Upper lobe of left lung (tissue), 6 donors: ENCODE measurements at places on chromosomes 5 and 9.

- DNase-seq = peak; percentile 68
These were observed 1.0 kb upstream of the DAB2IP start for GRCh38 chr9:121650217-121651007.

DNA sequence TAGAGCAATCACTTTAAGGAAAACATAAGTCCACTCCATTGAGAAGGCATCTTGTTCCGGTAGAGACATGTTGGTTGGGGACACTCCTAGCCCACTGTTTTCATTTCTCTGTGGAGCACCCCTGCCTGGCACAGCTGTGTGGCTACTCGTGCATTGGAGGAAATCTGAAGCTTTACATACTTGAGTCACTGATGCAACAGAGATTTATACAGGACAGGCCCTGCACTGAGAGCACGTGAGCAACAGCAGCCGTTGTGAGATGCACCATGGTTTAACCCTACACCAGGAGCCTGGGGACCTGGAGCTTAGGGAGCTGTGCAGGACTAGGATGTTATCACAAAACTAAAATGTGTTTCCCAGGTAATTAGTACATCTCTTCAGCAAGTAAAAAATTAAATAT is 230.7 kb upstream of the IRX1 start:
- DNase-seq = no peak

DNA sequence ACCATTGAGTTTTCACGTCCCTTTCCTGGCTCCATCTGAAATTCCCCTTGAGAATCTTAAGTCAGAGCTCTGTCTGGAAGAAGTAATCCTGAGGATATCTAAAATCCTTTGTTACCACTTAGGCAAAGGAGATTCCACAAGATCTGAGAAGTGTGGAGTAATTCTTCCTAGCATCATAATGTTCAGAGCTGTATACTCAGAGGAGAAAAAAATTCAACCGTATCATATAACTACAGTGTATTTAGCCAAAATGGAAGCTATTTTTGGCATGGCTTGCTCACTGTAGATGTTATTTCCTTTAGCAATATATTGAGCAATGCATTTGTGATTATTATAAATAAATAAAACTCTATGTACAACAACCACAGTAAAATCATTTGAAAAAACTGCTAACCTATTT is 1858.4 kb downstream of the EFNA5 start:
- DNase-seq = no peak

GRCh38 chr5:33315189-33315588 is 125.6 kb upstream of the TARS1 start:
- no peak for DNase-seq

GRCh38 chr9:98142182-98142907 is 23.3 kb upstream of the TRIM14 start:
- DNase-seq = peak; percentile 92

DNA sequence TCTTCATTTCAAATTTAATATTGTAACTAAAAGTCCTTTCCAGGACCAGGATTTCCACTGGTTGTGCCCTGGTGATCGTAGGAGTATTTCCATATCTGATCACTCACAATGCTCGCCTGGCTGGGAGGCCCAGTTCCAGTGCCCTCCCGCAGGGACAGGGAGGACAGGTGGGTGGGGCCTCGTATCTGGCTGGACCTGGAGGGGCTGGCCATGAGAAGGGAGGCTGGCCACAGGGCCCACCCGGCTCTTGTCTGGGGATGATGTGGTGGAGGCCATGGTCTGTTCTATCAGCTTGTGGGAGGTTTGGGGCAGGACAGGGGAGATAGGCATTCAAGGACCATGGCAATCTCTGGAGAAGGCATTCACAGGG is 286.4 kb downstream of the GADD45G start:
- DNase-seq = no peak

DNA sequence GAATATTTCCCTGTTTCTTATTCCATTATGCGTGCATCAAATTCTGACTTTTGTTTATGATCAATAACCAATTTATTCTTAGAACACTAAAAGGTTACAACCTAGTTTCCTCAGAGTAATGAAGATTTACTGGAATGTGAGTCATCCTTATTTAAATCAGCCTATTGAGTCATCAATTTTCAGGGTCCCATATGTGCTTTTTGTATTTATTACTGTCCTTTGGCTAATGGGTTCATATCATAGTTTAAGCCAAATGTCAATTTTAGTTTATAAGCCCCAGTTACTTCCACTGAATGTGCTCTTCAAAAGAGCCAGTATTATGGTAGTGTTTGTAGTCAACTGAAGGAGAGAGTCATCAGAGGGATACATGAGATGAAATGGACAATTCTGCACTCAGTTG is 359.2 kb downstream of the PRR16 start:
- no peak for DNase-seq

- no peak for DNase-seq
These were observed 35.9 kb downstream of the TGFBR1 start for GRCh38 chr9:99140685-99141314.

GRCh38 chr5:101689306-101689705 is 606.8 kb downstream of the SLCO4C1 start:
- no peak for DNase-seq

DNA sequence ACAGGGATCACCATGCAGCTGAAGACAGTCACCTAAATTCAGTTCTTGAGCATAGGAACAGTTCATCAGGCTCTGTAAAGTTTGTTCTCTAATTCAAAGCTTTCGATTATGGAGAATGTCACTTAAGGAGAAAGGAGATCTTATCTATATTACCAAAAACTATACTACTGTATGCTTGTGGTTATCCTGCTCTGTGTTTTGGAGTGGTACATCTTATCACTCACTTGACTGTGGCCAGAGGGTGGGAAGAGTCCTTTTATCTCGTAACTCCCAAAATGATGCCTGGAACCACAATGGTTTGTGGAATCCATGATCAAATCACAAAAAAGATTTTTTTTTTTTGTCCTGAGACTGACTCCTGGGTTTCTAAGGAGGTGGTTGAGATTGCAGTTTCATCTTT is 230.7 kb downstream of the COMMD10 start:
- no peak for DNase-seq

- peak; percentile 58 for DNase-seq
These were observed 43.3 kb downstream of the ANKRD33B start for GRCh38 chr5:10607023-10607665.

DNA sequence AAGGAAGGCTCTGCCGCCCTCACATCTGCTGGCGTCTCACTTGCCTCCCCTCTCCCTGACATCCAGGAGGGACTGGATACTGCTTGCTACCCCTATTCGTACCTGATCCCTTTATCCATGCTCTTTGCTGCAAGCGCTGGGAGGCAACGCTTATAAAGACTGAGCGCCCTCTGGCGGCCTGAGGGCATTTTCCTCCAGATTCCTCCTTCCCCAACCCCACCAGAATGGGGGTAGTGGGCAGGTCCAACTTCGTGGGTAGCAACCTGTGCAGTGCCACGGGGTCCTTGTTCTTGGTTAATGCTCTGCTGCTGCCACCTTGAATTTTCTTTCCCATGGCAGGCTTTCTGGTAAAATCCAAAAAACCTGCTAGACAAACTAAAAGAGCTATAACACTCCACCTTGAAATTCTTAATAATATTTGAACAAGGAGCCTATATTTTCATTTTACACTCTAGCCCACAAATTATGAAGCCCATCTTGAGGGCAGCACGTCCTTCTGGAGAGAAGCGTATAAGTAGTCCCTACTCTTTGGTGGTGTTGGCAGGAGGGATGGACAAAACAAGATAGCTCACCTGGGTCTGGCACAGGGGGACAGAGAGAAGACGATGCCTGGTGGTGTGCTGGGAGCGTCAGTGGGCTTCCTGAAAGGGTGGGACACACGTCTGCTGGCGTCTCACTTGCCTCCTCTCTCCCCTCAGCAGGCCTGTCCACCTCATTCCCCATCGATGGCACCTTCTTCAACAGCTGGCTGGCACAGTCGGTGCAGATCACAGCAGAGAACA is 52.5 kb downstream of the JADE2 start:
- DNase-seq = no peak

GRCh38 chr9:136603901-136604814 is 58.3 kb upstream of the NOTCH1 start:
- peak; percentile 79 for DNase-seq

DNA sequence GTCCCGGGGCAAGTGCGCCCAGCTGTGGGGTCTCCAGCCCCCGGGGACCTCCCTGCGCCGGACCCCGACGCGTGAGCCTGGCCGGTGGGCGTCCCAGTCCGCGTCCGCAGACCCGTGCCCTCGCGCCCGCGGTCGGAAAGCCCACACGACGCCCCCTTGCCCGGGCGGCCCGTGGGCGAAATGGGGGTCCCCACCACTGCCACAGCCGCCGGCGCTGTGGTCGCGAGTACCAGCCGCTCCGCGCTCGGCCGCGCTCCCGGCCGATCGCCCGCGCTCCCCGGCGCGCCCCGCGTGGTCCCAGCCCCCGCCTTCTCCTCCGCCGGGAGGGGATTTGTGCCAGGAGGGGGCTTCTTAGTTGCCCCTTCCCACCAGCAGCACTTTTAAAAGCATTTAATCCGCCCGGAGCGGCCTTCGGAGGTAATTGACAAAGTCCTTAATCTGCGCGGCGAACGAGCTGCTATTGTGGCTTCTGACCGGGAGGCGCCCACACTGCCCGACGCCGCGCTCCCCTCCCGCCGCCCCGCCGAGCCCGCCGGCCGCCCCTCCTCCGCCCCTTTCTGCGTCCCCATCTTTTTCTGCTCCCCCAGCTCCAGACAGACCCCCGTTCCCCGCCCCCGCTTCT is 469 bp upstream of the FIBCD1 start:
- no peak for DNase-seq

- no peak for DNase-seq
These were observed 1.6 kb downstream of the SLC22A5 start for GRCh38 chr5:132370971-132371602.

- no peak for DNase-seq
These were observed 1968.2 kb upstream of the NUDT12 start for GRCh38 chr5:105530716-105531261.
